ENCODE measurements at places on chromosomes 5 and 9.

- DNase-seq: no peak
Observed at GRCh38 chr9:132885720-132886333, 7.1 kb downstream of the SPACA9 start.

- DNase-seq: no peak
Observed at GRCh38 chr5:112865128-112865527, 4.0 kb downstream of the SRP19 start.

- peak; percentile 41 for DNase-seq
Observed at GRCh38 chr5:96868603-96869371, 7.5 kb upstream of the ERAP2 start.

DNA sequence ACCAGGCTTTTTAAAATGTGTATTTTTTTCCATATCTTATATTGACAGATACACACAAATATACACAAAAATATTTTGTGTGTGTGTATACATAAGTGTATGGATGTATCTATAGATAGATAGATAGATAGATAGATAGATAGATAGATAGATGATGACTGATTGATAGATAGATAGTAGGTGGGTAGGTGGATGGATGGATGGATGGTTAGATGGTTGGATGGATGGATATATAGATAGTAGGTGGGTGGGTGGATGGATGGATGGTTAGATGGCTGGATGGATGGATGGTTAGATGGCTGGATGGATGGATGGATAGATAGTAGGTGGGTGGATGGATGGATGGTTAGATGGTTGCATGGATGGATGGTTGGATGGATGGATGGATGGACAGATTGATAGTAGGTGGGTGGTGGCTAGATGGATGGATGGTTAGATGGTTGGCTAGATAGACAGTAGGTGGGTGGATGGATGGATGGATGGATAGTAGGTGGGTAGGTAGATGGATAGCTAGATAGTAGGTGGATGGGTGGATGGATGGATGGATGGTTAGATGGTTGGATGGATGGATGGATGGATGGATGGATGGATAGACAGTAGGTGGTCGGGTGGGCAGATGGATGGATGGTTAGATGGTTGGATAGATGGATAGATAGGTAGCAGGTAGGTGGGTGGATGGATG, 156.2 kb downstream of the NR3C1 start:
- no peak for DNase-seq

DNA sequence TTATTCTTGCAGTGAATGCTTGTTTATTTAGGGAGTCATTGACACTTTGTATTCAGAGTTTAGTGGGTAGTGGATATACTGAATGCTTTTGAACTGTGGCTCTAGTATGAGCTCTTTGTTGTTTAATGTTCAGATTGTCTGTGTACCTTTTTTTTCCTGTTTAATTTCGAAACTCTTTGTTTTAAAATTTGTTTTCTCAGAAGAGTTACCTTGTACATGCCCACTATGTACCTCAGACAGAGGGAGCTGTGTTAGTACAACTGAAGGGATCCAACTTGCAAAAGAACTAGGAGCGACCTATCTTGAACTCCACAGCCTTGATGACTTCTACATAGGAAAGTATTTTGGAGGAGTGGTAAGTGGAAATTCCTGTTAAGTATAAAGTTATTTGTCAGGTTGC, 17.0 kb downstream of the RHOBTB3 start:
- DNase-seq: no peak

DNA sequence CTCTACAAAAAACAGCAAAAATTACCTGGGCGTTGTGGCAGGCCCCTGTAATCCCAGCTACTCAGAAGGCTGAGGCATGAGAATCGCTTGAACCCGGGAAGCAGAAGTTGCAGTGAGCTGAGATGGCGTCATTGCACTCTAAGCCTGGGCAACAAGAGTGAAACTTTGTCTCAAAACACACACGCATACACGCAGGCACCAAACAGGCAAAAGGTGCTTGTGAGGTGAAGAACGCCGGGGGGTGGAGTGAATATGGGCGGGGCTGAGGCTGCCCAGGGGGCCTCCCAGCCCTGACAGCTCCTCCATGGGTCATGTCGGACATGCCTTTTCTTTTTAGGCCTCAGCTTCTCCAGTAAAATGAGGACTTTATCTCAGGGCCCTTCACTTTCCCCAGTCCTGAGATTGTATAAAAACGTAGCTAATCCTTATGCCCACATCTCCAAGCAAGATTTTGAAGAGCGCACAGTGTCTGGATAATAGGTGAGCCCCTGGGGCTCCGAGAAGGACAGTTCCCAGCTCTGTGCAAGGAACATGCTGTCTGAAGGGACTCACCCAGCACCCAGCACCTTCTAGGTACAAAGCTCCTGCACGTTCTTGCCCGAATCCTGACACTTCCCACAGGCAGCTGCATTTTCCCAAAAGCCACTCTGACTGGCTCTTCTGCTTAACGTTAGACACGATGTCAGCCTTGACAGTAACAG, 168.3 kb downstream of the COL23A1 start:
- DNase-seq: no peak

- DNase-seq: no peak
Observed at GRCh38 chr9:33329979-33330378, 39.7 kb downstream of the NFX1 start.

DNA sequence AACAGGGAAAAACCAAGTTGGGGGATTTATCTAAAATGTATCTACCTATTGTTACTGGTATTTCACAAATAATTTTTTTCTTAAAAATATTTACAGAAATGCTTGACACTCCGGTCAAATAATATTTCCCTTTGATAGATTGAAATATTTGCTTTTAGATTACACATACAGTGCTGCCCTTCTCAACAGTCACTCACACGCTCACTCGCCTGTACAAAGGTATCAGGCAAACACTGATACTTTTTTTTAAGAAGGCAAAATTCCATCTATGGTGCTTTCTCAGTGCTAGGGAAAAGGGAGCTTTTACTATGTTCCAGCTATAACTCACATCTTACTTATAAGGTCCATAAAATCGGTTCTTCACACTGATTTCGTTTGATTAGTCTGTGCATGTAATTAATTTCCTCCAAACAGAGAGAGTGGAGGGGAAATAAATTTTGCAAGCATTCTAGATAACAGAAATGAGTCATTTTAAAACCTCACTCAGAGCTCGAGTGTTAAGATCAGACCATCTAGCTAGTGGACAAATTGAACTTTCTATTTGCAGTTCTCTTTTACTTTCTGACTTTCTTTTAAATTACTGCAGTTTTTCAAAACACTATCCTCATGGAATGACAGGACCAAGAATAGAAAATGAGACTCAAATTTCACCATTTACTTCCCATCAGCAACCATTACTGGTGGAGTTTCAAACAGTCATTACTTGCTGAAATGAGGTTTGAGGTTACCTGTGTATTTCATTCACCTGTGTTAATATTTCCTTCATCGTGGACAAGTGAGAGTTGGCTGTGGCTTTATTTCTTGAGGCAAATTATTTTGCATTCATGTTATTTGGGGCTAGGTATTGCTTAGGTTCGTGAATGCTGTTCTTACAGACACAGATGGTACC, 273.2 kb downstream of the RAB3C start:
- DNase-seq: no peak

GRCh38 chr5:180153099-180153498, 55.9 kb downstream of the RASGEF1C start:
- no peak for DNase-seq
